HL-60 (cell line): ENCODE measurements at places on chromosomes 11 and 22.
A peak's percentile ranks its signal among the peaks of the same experiment; 100 is the strongest.

DNA sequence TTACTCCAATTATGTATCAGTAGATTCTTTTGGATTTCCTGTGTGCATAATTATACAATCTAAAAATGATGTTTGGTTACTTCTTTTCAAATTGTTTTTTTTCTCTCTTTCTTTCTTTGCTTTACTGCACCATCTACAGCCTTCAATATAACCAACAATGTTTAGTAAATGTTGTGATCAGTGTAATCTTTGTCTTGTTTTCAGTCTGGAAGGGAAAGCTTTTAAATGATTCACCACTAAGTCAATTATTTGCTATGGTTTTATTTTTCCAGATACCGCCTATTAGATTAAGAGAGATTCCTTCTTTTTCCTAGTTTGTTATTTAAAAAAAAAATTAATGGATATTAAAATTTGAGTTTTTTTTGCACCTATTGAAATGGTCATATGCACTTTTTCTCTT lies 29.8 kb upstream of the ABTB2 start:
- DNase-seq, result no peak

DNA sequence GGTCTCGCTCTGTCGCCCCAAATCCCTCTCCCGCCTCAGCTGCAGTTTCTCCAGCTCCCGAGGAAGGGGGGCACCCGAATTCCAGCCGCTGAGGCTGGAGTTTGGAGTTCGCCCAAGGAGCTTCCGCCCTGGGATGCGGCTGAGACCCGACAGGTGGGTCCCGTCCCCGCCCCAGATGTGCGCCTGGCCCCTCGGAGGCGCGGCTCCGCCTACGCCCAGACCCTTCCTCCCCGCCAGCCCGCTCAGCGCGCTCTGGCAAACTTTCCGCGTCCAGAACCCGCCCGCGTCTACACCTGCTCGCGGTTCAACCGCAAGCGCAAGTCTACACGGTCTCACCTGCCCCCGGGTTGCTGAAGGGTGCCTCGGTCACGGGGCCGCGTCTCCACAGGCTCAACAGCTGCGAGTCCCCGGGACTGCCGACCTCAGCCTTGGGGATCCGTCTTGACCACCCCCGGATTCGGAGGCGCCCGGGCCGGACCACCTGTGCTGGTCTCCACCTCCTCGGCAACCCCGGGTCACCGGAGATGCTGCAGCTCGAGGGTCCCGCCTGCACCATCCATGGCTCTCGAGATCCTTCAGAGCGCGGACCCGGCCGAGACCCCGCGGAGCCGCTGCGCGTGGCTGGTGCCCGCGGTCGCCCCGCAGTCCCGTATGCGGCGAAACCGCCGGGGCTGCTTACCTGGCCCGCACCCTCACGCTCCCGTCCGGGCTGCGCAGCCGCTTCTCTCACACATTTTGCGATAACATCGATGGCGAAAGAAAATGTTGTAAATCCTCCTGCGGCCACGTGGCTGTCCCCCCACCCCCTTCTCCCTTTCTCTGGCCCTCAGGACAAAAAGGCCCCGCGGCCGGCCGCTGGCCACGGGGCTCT lies 63.6 kb downstream of the NFAM1 start:
- DNase-seq, result peak; percentile 15

DNA sequence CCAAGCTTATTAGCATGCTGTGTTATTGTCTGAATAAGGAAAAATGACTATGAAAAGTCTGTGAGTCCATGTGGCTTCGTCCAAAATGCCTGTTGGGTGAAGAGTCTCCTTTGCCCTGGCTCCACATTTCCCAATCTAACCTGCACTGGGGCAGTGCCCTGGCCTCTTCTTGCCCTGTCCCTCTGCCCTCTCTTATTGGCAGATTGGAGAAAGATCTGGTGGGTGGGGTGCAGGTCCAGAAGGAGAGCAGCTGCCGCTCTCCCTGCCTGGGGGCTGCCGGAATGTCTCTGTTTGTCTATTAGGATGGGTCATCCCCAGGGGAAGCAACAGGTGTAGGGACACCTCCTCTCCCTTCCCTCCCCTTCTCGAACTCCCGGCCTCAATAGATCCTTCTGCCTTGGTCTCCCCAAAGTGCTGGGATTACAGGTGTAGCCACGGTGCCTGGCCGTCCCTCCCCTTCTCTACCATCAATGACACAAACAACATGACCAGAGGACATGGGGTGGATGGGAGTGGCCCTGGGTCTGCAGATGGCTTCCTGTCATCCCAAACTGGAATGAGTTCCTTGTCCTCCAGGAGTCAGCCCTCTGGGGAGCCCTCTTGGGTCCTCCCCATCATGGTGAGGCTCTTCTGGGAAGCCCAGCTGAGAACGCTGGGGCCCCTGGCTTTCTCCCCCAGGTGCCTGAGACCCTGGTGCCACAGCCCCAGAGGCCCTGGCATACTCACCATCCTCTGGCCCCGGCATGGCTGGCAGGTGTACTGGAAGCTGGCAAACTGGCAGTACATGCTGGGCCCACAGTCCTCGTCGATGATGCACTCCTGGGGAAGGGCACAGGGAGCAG lies 40.5 kb downstream of the DKK3 start:
- no peak for DNase-seq

DNA sequence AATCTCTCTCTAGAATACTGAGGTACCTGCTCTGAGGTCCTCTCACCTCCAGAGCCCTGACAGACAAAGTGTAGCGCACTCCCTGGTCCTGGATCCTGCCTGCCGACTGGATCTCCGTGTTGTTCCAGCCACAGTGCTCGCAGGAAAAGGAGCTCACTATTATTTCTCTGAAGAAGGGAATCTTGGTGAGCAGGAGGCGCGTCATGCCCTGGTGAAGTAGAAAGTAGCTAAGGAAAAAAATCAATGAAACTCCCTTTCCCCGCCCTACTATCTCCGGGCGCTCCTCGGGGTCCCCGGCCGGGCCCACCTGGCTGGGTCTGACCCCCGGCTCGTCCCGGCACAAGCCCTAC lies 412 bp downstream of the ZPR1 start:
- DNase-seq, result no peak

- DNase-seq, result no peak
Observed at GRCh38 chr11:1765871-1766718, 2.4 kb upstream of the CTSD start.

GRCh38 chr22:35134637-35135036 lies 68.7 kb downstream of the ISX start:
- DNase-seq, result no peak

DNA sequence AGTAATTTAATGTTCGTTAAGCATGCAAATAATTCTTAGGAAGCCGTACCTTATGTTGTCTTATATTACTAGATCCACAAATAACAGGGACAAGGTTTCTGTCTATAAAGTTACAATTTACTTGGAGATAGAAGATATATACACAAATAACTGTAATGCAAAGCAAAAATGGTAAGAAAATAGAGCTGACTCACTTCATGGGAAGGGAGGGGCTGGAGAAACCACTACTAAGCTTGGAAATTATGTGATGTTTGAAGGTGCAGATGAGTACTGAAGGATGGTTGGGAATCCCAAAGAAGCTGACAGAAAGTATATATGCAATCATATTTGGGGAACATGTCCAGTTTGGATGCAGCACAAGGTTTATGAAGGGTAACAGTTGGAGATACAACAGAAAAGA lies 4.0 kb downstream of the NPAT start:
- DNase-seq, result no peak

GRCh38 chr11:57476757-57477506 lies 16.6 kb downstream of the RTN4RL2 start:
- DNase-seq, result no peak

DNA sequence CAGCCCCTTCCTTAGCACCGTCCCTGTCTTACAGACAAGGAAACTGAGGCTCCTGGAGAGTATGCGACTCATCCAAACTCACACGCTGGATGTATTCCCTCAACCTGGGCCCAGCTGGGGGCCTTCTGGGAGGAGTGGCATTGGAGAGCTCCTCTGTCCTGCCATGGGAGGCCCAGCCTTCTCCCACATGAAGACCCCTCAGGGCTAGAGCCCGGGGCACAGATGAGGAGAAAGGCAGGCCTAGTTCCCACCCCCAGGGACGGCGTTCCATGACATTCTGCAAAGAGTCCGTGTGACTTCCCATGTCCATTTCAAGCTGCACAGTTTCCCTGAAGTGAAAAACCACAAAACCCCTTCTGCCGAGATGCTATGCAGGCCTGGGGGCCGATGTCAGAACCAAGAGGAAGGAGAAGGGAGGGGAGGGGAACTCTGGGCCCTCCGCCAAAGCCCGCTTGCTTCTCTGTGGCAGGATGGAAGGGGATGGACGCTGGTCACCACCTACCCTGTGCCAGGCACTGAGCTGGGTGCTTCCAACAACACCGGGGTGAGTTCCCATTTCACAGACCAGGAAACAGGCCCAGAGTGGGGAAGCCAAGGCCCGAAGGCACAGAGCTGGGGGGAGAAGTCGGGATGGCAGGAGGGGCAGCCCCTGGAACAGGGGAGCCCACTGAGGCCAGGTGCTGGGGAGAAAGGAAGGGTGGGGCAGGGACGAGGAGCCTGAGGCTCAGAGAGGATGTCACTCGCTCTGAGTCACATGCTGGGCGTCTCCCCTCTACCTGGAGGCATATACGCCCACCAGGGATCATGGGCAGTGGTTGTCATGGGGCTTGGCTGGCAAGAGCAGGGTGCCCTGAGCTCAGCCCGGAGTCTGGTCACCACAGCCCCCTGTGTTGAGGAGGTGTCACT lies 15.7 kb downstream of the RAC2 start:
- DNase-seq, result peak; percentile 70

GRCh38 chr22:44357966-44358465 lies 45.3 kb upstream of the SHISAL1 start:
- no peak for DNase-seq

GRCh38 chr11:118092907-118093571 lies 6.3 kb upstream of the SMIM35 start:
- DNase-seq, result no peak

DNA sequence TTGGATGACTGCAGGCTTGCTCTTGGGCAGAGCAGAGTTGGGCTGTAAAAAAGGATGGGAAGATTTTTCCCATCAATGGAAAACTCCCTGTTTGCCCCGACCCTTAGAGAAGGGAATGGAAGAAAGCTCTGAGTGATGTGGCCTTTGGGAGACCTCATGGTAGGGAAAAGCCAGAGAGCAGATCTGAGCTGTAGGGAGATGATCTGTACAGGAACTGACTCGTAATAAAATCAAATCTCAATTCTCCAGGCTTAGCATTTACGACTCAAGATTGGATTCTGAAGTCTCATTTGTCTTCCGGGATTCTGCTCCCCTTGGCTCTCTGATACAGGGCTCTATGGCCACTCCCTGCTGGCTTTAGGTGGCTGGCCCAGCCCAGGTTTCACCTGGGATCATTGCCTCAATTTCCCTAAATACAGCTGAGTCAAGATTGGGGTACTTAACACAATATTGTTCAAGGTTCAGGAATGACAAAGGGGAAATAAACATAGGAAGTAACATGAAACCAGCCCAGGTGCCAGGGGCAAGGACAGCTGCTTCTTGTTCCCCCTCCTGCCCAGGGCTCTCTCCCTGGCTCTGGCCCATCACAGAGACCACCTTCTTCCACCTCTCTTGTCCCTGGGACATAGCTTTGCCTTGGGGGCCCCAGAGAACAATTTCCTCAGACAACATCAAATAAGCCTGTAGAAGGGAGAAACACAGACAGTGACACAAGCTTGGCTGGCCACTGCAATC lies 38.4 kb upstream of the THY1 start:
- no peak for DNase-seq

DNA sequence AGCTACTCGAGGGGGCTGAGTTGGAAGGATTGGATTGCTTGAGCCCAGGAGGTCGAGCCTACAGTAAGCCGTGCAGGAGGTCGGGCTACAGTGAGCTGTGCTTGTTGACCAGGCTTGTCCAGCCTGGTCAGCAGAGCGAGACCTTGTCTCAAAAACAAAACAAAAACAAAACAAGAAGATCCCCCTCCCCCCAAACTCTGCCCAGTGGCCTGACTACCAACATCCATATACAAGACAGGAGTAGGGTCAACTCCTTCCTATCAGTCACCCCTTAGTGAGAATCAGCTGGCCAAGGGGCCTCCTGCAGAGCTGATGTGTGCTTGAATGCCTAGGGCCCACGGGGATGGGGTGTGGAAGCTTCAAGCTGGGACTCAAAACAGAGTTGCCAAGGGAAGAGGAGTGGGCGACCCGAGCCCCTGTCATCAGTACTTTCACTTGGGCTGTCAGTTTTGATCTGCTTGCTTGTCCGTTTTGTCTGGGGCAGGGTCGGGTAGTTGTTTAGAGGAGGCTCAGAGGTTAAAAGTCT lies 942 bp upstream of the TSPAN18 start:
- no peak for DNase-seq

DNA sequence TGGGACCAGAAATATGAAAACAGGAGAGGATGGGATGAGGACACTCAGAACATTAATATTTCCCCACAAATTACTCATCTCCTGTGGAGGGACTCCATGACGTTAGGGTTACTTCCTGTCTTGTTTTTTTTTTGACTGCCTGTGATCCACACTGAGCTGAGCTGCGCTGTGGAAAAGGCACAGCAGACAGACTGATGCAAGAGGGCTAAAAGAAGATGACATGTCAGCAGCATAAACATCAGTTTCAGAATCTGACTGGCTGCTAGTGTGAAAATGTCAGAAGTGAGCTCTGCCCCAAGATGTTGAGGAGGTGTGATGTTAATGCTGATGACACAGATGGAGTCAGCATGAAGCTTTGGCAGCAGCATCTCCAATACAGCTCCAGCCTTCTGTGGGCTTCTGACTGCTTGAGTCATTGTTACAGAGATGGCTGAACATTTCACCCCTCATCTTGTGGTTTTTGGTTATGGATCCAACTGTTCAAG lies 286.8 kb downstream of the BLID start:
- DNase-seq, result no peak

DNA sequence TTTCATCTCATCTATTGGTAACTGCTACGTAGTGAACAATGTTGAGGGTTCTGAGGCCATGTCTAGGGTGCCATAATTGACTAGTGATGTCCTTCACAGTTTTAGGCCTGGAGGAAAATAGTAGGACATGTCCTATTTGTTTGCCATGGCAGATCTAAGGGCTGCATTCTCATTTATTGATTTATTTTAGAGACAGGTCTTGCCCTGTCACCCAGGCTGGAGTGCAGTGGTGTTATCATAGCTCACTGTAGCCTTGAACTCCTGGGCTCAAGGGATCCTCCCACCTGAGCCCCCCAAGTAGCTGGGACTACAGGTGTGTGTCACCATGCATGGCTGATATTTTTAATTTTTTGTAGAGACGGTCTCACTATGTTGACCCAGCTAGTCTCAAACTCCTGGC lies 5.2 kb downstream of the CEP164 start:
- no peak for DNase-seq

- DNase-seq, result no peak
Observed at GRCh38 chr22:18062421-18062820, 15.4 kb upstream of the PEX26 start.

GRCh38 chr22:37904572-37905533 lies 1.2 kb upstream of the MICALL1 start:
- no peak for DNase-seq

- no peak for DNase-seq
Observed at GRCh38 chr11:23725752-23726151, 771.1 kb upstream of the LUZP2 start.

- no peak for DNase-seq
Observed at GRCh38 chr22:31210556-31211421, 1.3 kb upstream of the LIMK2 start.
